MCF 10A (cell line): ENCODE measurements at places on chromosomes 13 and 19. TPM values are rescaled to one million over a fixed set of nuclear protein-coding genes. Genes with fewer than 3 reads are reported as not detected.

GRCh38 chr19:5914946-5915781, 1.1 kb downstream of the CAPS start:
- DNase-seq: no peak

Gene ATP1A3
- not detected in 2 replicates for total RNA-seq

GRCh38 chr13:95480791-95481780, 71.4 kb upstream of the CLDN10 start:
- peak; percentile 58 for DNase-seq

- peak; percentile 69 for DNase-seq
These were observed 89.0 kb upstream of the CSNK1A1L start for GRCh38 chr13:37194428-37194861.

- no peak for DNase-seq
These were observed 1132.4 kb downstream of the EFNB2 start for GRCh38 chr13:105403086-105403485.

GRCh38 chr13:73077865-73078264, 19.1 kb downstream of the KLF5 start:
- DNase-seq: no peak

GRCh38 chr13:59671881-59672280, 491.8 kb downstream of the DIAPH3 start:
- no peak for DNase-seq

GRCh38 chr13:113816254-113816929, 47.5 kb downstream of the GAS6 start:
- DNase-seq: no peak

Gene SHISA2
- total RNA-seq: 0.86 and 1.2 TPM in 2 replicates

- peak; percentile 37 for DNase-seq
These were observed at the start of gene EBI3 for GRCh38 chr19:4229179-4229931. EBI3 (plus strand) TSS chr19:4229523; CDS start chr19:4229551, 28 bp downstream.

DNA sequence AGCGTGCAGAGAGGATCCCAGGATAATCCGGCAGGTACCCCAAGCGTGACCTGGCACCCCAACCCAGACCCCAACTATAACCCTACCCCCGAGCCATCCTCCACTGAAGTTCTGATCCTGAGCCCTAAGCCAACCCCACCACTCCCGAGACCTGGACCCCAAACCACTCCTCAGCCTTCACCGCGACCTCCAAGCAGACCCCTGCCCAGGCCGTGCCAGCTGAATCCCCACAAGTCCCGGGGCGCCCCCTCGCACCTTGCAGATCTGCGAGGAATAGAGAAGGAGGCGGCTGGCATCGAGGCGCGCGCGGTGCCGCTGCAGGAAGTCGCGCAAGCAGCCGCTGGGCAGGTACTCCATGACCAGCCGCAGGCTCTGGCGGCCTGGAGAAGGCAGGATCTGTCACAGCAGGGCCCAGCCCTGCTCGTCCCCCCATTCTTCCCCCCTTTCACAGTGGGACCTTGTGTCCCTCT, 10.1 kb upstream of the INSL3 start:
- no peak for DNase-seq

- no peak for DNase-seq
These were observed 9.1 kb upstream of the C19orf12 start for GRCh38 chr19:29724102-29724641.

GRCh38 chr13:29897102-29897501, 46.7 kb upstream of the UBL3 start:
- no peak for DNase-seq

Gene ALG5
- 43.7 and 51.2 TPM in 2 replicates for total RNA-seq

GRCh38 chr19:15159251-15159650, 41.5 kb downstream of the NOTCH3 start:
- DNase-seq: no peak

Gene KIR3DL1
- not detected in 2 replicates for total RNA-seq

DNA sequence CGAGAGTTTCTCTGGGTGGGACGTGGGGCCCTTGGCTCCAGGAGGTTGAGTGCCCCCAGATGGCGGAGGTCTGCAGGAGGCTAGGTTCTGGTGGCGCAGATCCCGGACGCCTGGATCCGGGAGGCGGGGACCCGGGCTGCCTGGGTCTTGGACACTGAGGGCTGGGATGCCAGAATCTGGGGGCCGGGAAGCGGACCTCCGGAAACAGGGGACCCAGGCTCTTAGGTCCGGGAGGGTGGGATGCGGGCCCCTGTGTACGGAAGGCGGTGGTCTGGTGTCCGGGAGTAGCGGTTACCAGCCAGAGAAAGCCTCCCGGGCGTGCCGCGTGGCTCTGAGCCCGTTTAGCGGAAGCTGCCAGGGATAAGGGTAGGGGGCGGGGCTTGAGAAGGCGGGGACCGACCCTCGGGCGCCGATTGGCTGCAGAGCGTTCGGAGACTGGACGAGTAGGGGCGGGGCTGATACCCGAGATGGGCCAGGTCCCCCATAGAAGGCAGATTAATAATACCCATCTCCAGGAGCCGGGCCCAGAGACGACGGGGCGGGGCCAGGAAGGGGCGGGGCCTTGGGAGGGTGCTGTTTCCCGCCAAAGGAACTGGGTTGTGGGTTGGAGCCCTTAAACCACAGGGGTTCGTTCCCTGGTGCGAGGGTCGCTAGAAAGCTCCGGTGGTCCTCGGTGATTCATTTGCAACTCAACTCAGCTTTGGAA, at the start of gene SLC1A5:
SLC1A5 (minus strand) TSS at position 333 of the 706 bp plus-strand sequence. CDS start 629 bp downstream, outside the sequence.
- DNase-seq: peak; percentile 99

DNA sequence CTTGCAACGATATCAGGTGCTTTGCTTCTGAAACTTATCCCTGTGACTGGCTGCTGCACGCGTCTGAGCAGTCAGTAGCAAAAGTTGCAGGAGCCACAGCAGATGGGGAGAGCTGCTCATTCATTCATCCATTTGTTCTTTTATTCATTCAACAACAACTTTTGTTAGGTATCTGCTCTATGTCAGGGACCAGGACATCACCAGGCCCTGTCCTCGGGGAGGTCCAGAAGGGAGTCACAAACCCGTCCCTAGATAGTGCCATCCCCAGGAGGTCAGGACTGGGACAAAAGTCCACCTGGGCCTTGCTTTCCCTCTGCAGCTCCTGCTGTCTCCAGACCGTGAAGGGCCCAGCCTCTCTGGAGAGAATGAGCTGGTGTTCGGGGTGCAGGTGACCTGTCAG, 2.6 kb downstream of the ARHGAP33 start:
- DNase-seq: no peak

DNA sequence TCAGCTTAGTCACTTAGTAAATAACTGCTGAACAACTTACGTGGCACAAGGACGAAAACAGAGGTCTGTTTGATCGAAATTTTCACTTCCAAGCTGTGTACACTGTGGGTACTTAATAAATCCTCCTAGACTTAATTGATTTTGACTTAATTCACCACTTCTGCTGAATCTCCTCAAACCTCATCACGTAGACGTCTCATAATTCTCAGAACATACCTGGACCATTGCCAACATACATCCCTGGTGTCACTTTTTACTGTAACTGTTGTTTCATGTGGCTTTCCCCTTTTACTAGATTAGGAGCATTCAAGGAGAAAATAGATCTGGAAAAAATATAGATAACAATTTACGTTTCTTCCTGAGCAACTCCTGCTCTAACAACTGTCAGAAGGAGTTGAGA, 105.0 kb downstream of the MBNL2 start:
- no peak for DNase-seq

- DNase-seq: peak; percentile 39
These were observed 28.7 kb downstream of the LACC1 start for GRCh38 chr13:43908156-43909126.

Gene ZNF557
- 9.6 and 11.8 TPM in 2 replicates for total RNA-seq

Gene MISP3
- total RNA-seq: 0.32 and 0.54 TPM in 2 replicates

DNA sequence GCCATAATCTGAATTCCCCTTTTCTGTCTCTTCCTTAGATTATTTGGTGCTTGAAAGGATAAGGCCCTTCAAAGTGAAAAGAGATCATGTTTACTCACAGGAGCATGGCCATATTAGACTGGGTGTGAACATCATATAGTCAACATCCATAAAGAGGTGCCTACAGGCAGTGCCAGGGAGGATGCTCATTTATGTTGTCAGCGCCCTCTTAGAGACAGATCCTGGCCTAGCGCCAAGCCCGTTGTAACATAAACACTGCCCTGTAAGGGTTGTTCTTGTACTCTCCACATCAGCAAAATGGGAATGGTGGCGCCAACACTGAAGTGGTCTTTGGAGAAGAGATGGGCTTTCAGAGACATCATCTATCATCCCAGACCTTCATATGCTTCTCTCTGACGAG, 16.1 kb downstream of the PCDH8 start:
- DNase-seq: peak; percentile 31

DNA sequence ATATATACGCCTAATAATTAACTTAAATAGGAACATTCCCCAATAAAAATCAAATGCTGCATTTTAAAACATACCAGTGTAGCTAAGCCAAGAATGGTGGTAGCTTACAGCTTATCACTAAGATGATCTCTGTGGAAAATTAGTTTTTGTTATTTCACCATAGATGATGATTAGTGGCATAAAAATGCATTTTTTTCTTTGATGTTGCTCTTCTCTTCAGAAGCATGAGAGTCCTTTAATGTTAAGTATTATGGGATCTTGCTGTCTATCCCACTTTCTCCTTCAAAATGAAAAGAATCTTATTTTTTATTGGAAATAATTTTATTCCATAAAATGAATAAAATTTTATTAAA, 731.0 kb downstream of the SLITRK1 start:
- no peak for DNase-seq

- no peak for DNase-seq
These were observed 51.1 kb downstream of the OLFM4 start for GRCh38 chr13:53079691-53080090.

Gene LRG1
- total RNA-seq: 0.33 and 0.56 TPM in 2 replicates

- no peak for DNase-seq
These were observed 368.9 kb downstream of the SLITRK6 start for GRCh38 chr13:85430216-85430794.

Gene ZNF284
- 2.5 and 3.8 TPM in 2 replicates for total RNA-seq

DNA sequence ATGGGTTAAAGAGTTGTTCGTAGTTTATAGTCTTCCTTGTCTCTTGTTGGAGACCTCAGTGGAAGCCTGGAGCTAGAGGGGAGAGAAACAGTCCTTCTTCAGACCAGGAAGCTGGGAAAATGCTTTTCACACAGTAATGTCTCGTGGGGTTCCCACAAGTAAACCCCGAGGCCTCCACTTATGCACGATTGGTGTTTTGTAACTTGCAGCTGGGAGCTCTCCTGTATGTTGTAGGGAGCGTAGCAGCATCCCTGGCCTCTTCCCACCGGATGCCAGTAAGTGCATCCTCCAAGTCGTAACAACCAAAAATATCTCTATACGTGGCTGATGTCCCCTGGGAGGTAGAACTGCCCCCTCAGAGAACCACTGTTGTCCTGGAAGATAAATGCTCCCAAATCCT, 3.5 kb downstream of the CHAF1A start:
- DNase-seq: no peak

DNA sequence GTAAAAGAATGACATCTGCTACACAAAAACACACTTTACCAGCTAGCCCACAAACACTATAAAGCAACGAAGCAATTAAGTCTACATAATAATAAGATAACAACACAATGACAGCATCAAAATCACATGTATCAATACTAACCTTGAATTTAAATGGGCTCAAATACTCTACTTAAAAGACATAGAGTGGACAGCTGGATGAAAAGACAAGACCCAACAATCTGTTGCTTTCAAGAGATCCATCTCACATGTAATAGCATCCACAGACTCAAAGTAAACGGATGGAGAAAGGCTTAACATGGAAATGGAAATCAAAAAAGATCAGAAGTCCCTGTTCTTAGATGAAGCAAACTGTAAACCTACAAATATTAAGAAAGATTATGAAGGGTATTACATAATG, 2175.9 kb downstream of the PCDH9 start:
- DNase-seq: no peak

Gene GPR4
- total RNA-seq: not detected in 2 replicates

- DNase-seq: no peak
These were observed 5.3 kb downstream of the SLC27A1 start for GRCh38 chr19:17475541-17476115.

Gene LILRA5
- total RNA-seq: not detected in 2 replicates

Gene C5AR1
- total RNA-seq: 1.9 and 4.7 TPM in 2 replicates

DNA sequence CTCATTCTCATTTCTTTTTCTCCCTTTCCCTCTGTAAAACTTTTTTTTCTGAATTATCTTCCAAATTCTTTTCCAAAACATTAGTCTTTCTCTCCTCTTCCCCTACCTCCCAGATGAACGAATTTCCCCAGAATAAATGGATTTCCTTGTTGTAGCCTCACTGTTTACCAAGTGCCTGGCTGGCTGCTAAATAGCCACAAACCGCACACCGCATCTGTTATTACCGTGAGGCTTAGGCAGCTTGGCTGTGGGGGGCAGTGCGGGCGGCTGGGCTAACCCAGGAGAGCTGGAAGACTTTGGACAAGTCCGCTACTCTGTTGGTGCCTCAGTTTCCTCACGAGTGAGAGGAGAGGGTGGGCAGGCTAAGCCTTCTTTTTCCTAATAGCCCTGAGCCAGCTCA, 10.7 kb downstream of the IL17D start:
- no peak for DNase-seq

DNA sequence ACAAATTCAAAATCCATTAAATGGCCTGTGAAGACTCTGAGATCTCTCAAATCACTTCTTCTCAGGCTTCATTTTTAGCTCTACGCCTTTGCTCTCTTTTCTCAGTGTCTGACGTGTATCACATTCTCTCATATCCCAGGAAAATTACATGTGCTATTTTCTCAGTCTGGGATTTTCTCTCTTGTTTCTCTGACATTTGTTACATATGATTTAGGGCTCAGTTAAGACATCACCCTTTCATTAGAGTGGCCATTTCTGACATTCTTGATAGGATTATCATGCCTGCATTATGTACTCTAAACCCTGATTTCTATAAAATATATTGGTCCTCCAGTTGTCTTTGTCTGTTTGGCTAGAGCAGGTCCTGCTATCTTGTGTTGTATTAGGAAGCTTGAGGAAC, 136.6 kb downstream of the GPC5 start:
- DNase-seq: no peak

DNA sequence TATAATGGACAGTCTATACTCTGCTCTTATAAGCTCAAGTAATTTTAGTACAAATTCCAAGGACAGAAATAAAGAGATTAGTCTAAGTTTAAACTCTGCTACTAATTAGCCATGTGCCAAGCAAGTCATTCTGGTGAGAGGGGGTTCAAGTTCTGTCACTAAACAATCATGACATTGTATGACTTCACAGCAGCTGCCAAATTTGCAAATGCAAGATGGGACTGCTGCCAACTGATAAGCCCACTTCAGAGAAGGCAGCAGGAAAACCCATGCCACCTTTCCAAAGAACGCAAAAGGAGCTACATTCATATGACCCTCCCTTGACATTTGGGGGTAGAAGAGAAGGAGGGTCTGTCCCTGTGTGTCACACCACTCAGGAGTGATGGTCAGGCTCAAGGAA, 60.7 kb upstream of the RFXAP start:
- no peak for DNase-seq

Gene VN1R4
- not detected in 2 replicates for total RNA-seq

DNA sequence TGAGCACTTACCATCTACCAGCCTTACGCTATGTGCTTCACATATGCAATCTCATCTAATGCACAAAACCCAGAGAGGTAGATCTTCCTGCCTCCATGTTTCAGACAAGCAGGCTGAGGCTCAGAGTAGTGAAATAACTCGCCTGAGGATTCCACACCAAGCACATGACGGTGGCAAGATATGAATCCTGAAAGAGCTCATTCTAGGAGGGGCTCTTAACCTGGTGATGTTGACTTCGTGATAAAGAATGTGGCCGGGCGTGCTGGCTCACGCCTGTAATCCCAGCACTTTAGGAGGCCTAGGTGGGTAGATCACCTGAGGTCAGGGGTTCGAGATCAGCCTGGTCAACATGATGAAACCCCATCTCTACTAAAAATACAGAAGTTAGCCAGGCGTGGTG, 5.0 kb downstream of the NOVA2 start:
- no peak for DNase-seq
